Activated T-cell treated with anti-CD3 and anti-CD28 coated beads, Interleukin-2, amount 50 U/mL, for 48 hours (primary cell): ENCODE measurements at places on chromosomes 11 and 22.

DNA sequence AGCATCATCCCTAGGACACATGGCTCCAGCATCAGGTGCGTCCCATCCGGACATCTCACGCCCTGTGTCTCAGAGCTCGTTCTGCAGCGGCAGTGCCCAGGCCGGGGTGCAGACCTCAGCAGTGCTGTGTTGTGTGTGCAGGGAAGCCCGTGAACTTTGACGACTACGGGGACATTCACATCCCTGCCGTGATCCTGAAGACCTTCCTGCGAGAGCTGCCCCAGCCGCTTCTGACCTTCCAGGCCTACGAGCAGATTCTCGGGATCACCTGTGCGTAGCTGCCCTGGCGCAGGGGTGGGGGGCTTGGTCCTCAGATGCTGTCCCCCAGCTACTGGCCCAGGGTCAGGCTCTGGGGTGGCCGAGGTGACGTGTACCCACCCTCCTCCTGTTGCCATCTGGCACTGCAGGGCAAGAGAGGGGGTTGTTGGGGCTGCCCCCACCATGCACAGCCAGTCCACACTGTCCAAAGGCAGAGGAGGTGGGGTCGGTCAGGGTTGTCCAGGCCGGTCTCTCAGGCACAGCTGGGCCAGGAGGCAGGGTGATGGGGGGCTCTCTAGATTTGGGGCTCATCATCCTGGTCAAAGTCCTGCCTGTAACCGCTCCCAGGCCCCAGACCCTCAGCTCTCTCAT is 96.5 kb downstream of the ARHGAP8 start:
- DNase-seq = no peak

- DNase-seq = no peak
These were observed 61.0 kb upstream of the PLET1 start for GRCh38 chr11:112321501-112322172.

DNA sequence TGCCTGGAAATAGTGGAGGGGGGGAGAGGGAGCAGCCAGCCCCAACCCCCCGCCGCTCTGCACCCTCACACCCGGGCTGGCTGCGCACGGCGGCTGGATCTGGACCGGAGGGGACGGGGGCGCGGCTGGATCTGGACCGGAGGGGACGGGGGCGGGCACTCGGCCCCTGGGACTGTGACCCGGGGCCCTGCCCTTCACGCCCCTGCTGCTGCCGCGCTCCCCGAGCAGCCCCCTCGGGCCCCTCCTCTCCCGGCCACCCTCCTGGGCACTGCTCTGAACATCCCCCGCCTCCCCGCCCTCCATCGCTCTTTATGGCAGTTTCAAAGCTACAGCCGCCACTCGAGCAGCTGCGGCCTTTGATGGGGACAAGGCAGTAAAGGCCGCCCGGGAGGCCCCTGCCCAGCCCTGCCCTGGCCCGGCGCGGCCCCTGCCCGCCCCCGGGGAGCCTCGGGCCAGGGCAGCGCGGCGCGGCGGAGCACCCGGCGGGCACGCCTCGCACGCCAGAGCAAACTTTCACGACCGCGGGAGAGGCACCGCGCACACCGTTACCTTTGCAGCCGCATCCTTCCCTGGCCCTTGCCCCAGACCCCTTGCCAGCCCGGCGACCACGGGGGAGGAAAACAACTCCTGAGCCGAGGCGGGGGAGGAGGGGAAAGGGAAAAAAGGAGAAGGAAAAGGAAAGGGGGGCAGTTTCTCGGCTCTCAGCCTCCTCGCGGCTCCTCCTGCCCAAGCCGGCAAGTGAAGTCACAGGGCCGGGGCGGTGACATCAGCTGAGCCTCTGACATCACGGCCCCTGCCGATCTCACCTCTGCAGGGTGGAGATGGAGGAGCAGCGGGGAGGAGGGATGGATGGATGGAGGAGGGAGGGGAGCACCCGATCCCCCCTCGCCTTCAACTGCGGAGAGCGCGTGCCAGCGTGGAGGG is 13.1 kb upstream of the TCF20 start:
- peak; percentile 51 for DNase-seq

DNA sequence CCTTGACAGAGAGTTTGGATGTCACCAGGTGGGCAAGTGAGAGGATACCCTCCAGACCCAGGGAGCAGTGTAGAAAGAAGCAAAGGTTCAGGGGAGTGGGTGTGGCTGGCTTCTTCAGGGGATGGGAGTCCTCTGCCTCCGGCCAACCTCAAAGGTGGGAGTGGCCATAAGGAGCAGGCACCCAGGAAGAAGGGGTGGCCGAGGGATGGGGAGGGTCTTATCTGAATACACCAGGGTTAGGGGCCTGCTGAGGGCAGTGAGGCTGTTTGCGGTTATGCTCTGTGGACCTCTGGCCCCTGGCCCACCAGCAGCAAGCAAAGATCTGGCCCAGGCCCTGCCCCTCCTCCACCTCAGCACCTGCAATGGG is 6.2 kb downstream of the NFAM1 start:
- DNase-seq = no peak

DNA sequence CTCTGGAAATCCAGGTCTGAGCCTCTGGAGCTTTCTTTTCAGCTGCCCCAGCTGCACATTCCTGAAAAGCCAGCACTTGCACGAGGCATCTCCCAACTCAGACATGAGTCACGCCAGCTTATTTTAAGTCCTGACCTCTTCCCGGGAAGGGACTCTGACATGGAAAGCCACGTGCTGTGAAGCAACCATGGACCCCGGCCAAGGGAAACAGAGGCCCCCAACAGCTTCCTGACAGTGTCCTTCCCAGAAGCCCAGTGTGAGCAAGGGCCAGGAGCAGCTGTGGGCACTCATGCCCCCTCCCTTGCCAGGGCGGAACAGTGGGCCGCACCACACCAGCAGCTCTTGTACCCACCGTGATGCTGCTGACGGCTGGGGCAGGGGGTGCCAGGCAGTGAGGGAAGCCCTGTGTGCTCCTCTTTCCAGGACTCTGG is 118.8 kb upstream of the CADM1 start:
- no peak for DNase-seq

DNA sequence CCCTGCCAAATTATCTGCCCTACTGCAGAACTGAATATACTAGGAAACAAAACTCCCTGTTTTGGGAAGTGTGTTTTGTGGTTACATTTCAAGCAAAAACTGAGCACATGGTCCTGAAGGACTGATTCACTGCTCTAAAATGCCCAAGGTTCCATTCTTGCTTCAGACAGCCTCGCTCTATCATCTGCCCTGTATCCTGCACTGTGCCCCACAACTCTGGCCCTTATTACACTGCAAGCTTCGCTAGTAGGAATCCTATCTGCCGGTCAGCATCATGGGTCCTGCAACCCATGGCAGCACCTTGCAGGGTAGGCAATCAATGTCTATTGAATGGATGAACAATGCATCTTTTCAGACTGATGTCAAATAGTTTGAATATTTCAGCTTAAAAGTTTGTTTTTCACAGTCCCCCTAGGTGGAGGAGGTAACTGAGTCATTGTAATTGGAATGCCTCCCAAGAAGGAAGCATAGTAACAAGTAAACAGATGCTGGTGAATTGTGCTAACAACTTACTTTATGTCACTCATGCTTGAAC is 21.3 kb downstream of the LAYN start:
- DNase-seq = no peak

- DNase-seq = no peak
These were observed 3.3 kb downstream of the LMO1 start for GRCh38 chr11:8260202-8260966.

GRCh38 chr11:76221365-76221764 is 15.1 kb upstream of the WNT11 start:
- DNase-seq = no peak

DNA sequence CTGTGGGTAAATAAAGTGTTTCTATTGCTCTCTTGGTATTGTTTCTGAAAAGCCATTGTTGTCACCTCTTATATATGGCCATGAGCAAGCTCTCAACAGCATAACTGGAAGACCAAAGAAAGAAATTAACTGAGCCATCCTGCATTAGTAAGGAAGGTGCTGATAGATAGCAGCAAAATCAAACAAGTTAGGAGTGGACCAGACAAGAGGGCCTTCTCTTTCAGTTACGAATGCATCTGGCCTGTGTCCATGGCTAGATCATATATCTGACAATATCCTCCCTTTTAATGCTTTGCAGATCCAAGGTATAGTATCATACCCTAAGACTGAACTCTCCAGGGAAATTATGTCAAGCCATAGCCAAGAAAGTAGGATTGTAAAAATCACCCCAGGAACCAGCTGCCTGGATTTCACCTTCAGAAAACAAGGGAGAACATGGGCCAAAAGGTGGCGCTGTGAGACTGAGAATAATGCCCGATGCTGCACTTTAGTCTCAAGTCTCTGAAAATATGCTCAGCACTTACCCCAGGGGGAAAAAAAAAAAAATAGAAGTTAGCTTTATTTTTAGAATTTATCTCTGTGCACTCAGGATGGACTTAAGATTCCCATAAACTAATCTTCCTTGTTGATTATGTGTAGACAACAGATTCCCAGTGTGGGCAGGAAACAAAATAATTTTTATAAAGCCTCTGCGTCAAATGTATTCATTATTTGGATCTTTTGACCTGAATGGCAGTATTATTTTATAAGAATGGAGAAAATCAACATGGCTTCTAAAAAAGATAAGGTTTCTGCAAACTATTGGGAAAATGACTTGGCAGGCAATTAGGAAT is 415.1 kb downstream of the ETS1 start:
- DNase-seq = peak; percentile 92
